Pancreas (tissue), 10 donors: ENCODE measurements at places on chromosomes 2 and 18. TPM values are rescaled to one million over a fixed set of nuclear protein-coding genes. Genes with fewer than 3 reads are reported as not detected.

ASIC4 gene
- total RNA-seq, result not detected

DNA sequence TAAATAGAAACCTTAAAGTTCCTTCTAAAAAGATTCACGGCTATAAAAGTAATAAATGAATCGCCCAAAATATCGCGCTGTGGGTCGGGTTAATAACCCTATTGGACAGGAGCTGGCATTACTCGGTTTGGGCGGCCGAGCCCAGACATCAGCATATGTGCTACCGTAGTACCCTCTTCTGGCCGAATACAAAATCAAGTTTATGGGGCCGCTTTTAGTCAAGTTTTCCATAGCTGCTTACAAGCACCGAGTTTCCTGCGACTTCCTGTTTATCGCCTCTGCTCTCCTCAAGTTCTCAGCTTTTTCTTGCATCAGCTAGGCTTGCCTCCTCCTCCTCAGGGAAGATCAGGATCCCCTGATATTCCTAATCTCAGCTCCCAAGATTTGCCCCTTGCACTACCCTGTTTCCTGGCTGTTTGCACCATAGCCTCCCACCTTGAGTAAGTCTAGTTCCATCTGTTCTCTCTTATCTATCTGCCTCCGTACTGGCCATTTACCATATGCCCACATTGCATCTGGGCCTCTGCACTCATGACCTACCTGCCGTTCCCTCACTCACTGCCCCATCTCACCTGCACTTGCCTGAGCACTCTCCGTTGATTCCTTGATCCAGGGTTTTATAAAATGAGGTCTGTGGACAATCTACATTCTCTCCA lies 56.1 kb downstream of the SLC35F5 start:
- no peak for DNase-seq
- H3K27ac ChIP-seq, result no peak overlapping the region
- no peak overlapping the region for H3K4me3 ChIP-seq

GRCh38 chr2:159939946-159940345 lies 122.5 kb downstream of the PLA2R1 start:
- H3K36me3 ChIP-seq, result no peaks in the 10 kb centered on the region
- no peak for DNase-seq
- no peak overlapping the region for H3K27ac ChIP-seq
- H3K4me1 ChIP-seq, result no peaks in the 10 kb centered on the region

CCDC102B gene
- total RNA-seq, result 1.4 TPM

GAL3ST2 gene
- not detected for total RNA-seq

DNA sequence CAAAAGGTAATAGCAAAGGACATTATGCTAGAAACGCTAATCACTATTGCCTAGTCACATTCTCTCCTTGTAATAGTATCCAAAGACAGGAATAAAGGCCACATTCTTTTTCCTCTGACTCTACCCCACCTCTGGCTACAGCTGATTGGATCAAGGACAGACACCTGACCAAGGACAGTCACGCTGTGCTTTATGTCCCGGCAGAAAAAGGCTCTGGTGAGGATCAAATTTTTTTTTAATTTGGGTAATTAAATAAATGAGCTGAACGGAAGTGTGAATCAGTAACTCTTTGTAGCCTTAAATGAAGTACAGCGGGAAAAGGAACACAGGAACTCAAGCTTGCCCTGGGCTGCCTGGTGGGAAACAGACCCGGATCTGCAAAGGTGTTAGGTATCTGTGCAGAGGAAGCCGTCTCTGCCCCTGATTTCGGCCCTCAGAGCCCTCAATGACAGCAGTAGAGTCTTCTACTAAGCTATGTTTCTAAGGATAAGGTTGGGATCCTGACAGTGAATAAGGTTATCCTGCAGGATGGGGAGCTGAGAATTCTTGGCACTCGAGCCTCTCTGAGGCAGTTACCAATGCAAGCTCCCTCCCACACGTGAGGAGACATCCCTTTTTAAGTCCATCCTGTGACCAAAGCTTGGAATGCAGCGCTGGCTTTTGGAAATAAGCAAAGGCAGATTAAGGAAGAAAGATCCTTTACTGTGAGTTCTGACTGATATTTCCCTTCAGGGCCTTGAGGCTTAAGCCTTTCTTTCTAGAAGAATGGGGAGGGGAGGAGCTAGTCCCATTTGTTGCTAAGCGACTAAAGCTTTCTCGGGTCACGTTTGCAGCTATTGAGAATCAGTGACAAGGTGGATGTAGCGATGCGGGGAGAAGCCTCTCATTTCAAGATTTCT lies 37.8 kb upstream of the IKZF2 start:
- no peaks in the 10 kb centered on the region for H3K36me3 ChIP-seq
- no peaks in the 10 kb centered on the region for H3K4me1 ChIP-seq
- no peak overlapping the region for H3K27ac ChIP-seq
- no peaks in the 10 kb centered on the region for H3K27me3 ChIP-seq
- DNase-seq, result no peak

ERFE gene
- total RNA-seq, result 0.14 TPM

IL36A gene
- not detected for total RNA-seq

CHRND gene
- not detected for total RNA-seq

EPC2 gene
- 17.7 TPM for total RNA-seq

DNA sequence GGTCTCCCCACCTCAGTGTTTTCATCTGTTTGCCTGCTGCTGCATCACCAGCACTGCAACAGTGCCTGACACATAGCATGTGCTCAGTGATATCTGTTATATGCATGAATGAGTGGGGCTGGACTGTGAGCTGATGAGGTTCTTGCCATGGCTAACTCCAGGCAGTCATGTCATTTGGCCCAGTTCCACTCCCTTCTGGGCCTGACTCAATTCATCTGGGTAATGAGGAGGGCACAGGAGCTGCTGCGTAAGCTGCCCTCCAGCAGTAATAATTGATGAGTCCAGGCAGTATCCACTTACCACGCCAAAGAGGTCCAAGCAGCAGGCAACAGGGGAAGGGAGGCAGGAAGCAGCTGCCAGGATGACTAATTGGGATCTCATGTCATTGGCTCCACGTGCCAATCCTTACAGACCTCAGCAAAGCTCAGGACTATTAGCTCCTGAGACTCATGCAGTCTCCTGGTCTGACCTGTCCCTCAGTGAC lies 34.1 kb upstream of the MAT2A start:
- H3K4me1 ChIP-seq, result no peaks in the 10 kb centered on the region
- no peaks in the 10 kb centered on the region for H3K36me3 ChIP-seq
- no peak overlapping the region for H3K4me3 ChIP-seq
- H3K27me3 ChIP-seq, result no peaks in the 10 kb centered on the region
- no peak for DNase-seq
- H3K27ac ChIP-seq, result no peak overlapping the region

- no peaks in the 10 kb centered on the region for H3K4me1 ChIP-seq
- no peak overlapping the region for H3K27ac ChIP-seq
- H3K36me3 ChIP-seq, result no peaks in the 10 kb centered on the region
- H3K27me3 ChIP-seq, result no peaks in the 10 kb centered on the region
- DNase-seq, result no peak
- no peak overlapping the region for H3K4me3 ChIP-seq
These were observed 44.7 kb upstream of the SNED1 start for GRCh38 chr2:240953426-240954410.

DNA sequence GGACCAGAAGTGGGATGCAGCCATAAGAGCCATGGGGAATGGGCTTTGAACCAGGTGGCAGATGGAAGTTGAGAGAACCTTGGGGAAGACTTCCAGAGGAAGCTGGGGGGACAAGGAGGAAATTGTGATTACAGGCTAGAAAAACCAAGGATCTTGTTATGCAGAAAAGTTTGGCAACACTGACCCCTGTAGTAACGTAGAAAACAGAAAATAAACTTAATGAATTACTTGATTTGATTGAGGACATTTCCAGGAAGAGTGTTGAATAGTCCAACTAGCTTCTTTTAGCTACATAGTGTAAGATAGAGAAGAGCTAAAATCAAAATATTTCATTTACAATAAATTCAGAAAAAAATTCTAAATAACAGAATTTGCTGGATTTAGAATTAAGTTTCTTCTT lies 91.9 kb upstream of the GPC1 start:
- DNase-seq, result no peak
- H3K27me3 ChIP-seq, result no peaks in the 10 kb centered on the region
- no peaks in the 10 kb centered on the region for H3K4me1 ChIP-seq
- H3K4me3 ChIP-seq, result no peak overlapping the region
- no peak overlapping the region for H3K27ac ChIP-seq
- H3K36me3 ChIP-seq, result no peaks in the 10 kb centered on the region

TXNDC2 gene
- not detected for total RNA-seq

VWA3B gene
- total RNA-seq, result 0.24 TPM

IL1A gene
- total RNA-seq, result not detected

- no peaks in the 10 kb centered on the region for H3K36me3 ChIP-seq
- no peak for DNase-seq
- no peak overlapping the region for H3K4me3 ChIP-seq
- H3K27ac ChIP-seq, result no peak overlapping the region
These were observed 110.2 kb upstream of the UNC80 start for GRCh38 chr2:209661286-209661894.

- no peaks in the 10 kb centered on the region for H3K4me1 ChIP-seq
- H3K4me3 ChIP-seq, result no peak overlapping the region
- no peaks in the 10 kb centered on the region for H3K36me3 ChIP-seq
- no peaks in the 10 kb centered on the region for H3K27me3 ChIP-seq
- no peak for DNase-seq
- no peak overlapping the region for H3K27ac ChIP-seq
These were observed 12.7 kb upstream of the CDK15 start for GRCh38 chr2:201793631-201794030.

DNA sequence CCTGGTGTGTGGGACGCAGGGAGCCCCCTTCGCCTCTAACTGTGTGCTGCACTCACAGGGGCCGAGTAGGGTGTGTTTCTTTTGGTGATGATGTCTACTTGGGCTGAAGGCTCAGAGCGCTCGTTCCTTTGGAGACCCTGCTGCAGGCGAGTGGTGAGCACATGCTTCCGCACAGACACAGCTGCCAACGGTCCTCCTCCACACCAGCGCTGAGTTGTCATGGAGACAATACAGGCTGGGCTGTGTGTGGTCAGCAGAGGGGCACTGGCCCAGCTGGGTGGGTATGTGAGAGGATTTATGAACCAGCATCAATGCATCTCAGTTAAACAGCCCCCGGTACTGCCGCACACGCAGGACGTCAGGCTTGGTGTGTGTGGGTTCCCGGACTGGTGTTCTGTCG lies 143.5 kb downstream of the SH3RF3 start:
- H3K4me1 ChIP-seq, result no peaks in the 10 kb centered on the region
- H3K27ac ChIP-seq, result no peak overlapping the region
- no peaks in the 10 kb centered on the region for H3K36me3 ChIP-seq
- no peak for DNase-seq

DNA sequence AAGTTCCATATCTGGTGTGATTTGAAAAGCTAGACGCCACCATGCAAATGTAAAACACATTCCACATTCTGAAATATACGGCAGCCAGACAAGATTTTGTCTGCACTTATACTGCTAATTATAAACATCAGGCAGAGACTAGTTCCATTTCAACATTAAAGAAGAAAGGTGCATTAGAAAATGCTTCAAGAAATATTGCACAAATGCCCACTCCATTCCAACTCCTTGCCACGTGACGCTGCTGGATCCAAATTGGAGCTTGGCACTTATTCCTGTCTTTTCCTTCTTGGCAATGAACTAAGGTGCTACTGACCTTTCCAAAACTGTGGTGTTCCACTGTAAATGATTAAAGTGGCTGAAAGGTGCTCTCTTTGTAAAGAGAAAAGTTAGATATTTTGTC lies 6.3 kb downstream of the COL6A3 start:
- no peaks in the 10 kb centered on the region for H3K27me3 ChIP-seq
- no peak overlapping the region for H3K4me3 ChIP-seq
- H3K27ac ChIP-seq, result no peak overlapping the region
- no peak for DNase-seq

GRCh38 chr18:75897386-75897785 lies 469.9 kb upstream of the SMIM21 start:
- H3K36me3 ChIP-seq, result no peaks in the 10 kb centered on the region
- no peaks in the 10 kb centered on the region for H3K27me3 ChIP-seq
- H3K4me1 ChIP-seq, result no peaks in the 10 kb centered on the region
- DNase-seq, result no peak

DNA sequence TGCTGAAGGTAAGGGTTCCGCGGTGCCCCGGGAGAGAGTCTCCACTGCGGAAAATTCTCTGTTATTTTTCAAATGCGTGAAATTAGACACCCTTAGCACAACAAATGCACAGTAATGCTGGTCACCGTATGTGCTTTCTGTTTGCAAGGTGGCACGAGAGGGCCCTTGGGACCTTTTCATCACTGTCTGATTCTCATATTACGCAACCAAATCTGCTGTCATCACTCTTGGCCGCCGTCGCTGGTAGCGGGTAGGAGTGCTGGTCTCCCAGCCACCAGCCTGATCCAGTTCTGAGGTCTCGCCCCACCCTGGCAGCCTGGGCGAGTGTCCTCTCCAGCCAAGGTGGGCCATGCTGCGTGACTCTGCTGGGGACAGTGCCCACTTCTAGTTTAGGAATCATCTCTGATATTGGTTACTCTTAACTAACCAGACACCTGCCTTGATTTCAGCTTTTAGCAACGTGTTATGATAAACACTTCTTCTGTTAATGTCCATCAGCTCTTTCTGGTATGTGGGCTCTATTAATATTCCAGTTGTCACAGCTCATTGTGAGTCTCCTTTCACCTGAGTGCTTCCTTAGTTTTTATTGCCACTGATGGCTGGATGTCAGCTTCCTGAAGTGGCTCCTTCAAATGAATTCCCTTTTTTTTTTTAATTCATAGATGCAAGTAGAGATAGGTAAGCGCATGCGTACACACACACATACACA lies 199.4 kb downstream of the GBX2 start:
- no peaks in the 10 kb centered on the region for H3K27me3 ChIP-seq
- no peak overlapping the region for H3K4me3 ChIP-seq
- no peak overlapping the region for H3K27ac ChIP-seq
- DNase-seq, result peak; percentile 48
- H3K36me3 ChIP-seq, result no peaks in the 10 kb centered on the region

GRCh38 chr2:65300134-65300760 lies 72.6 kb downstream of the ACTR2 start:
- H3K27me3 ChIP-seq, result no peaks in the 10 kb centered on the region
- no peak for DNase-seq
- H3K4me3 ChIP-seq, result no peak overlapping the region
- no peaks in the 10 kb centered on the region for H3K36me3 ChIP-seq
- H3K4me1 ChIP-seq, result no peaks in the 10 kb centered on the region

ARHGAP28 gene
- total RNA-seq, result 7.0 TPM

DNA sequence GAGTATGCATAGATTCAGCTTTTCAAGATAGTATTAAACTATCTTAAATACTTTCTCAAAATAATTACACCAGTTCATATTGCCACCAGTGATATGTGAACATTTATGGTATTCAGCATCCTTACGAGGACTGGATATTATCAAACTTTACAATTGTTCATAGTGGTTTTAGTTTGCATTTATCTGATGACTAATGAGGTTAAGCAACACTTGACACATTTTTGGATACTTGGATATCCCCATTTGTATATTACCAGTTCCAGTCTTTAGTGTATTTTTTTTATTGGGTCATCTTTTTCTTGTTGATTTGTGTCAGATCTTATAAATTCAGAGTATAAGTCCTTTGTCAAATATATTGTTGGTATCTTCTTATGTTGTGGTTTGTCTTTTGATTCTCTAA lies 128.4 kb downstream of the ASXL3 start:
- no peaks in the 10 kb centered on the region for H3K4me1 ChIP-seq
- DNase-seq, result no peak
- H3K4me3 ChIP-seq, result no peak overlapping the region
- no peaks in the 10 kb centered on the region for H3K27me3 ChIP-seq
- H3K27ac ChIP-seq, result no peak overlapping the region
- H3K36me3 ChIP-seq, result no peaks in the 10 kb centered on the region
